Dermis blood vessel endothelial cell (primary cell): ENCODE measurements at places on chromosomes 3 and 15. TPM values are rescaled to one million over a fixed set of nuclear protein-coding genes. Genes with fewer than 3 reads are reported as not detected.

- DNase-seq: no peak
These were observed 5.6 kb upstream of the CCR9 start for GRCh38 chr3:45880725-45881077.

The FBXW12 gene
- total RNA-seq: not detected in 2 replicates

GRCh38 chr3:14688525-14688924 is 13.6 kb downstream of the C3orf20 start:
- no peak for DNase-seq

DNA sequence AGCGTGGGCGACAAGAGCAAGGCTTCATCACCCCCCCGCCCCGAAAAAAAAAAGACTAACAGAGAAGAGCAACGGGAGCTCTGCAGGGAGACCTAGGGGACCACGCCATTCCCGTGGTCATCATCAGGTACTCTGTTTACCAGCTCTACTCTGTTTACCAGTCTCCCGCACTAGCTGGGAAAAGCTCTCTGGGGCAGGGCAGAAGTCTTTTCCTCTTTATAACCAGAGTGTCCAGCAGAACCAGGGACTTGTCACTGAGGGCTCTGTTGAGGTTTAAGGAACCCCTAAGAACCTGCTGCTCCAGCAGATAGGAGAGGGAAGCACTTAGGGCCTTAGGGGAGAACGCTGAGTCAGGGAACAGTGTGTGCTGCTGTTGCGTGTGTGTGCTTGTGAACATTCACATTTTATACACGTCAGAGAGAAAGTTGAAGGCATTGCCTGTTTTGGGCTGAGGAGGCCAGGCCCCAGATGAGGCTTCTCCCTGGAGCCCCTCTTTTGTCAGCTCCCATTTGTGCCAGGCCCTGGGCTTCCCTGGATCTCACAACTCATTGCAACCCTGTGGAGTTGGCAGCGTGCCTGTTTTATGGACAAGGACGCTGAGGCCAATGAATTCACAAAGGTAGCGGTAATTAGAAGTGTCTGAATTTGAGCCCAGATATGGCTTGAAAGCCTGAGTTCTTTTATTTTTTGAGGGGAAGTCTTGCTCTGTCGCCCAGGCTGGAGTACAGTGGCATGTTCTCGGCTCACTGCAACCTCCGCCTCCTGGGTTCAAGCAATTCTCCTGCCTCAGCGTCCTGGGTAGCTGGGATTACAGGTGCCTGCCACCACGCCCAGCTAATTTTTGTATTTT is 24.2 kb upstream of the ERICH6 start:
- DNase-seq: no peak

DNA sequence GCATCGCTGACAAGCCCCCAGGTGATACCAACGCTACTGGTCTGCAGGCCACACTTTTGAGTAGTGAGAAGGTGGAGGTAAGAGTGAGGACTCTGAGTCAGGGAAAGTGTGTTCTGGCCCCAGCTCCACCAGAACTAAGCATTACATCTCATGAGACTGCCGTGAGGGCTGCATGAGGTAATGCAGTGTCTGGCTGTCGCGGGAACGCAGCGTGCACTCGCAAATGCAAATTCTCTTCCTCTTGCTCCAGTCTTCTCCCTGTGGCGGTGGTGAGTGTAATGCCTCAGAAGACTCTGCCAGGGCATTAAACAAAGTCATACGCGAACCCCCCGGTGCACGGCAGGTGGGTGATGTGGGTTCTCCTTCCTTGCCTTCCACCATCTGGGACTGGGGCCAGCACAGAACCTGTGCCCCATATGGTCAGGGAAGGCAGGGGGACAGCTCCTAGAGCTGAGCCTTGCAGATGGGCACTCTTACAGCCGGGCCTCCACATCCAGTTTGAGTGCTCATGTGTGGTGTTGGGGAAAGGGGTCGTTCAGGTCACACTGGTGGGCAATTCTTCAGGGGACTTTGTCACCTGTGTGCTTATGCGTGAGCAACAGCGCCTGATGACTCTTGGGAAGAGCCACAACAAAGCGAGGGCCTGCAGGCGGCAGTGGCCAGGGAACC is 175.8 kb downstream of the XXYLT1 start:
- no peak for DNase-seq
